Mammary epithelial cell (primary cell): ENCODE measurements at places on chromosomes 1 and 21. TPM values are rescaled to one million over a fixed set of nuclear protein-coding genes. Genes with fewer than 3 reads are reported as not detected.

Gene DAB1
- total RNA-seq = not detected in 2 replicates

Gene C1orf94
- not detected in 2 replicates for total RNA-seq

Gene NCAM2
- total RNA-seq = not detected in 2 replicates

Gene RNF207
- total RNA-seq = 26.5 TPM

Gene C1orf116
- 94.0 TPM for total RNA-seq

Gene LCE2C
- total RNA-seq = not detected

Gene NBPF6
- total RNA-seq = not detected in 2 replicates

Gene GBP5
- not detected for total RNA-seq

Gene SFN
- total RNA-seq = 1,135 TPM

Gene GJB3
- total RNA-seq = 24.8 TPM

Gene CRYZ
- total RNA-seq = 9.4 and 22.5 TPM in 2 replicates

Gene CD1C
- total RNA-seq = not detected in 2 replicates

Gene PAPPA2
- 14.9 and 32.5 TPM in 2 replicates for total RNA-seq

Gene PFKFB2
- total RNA-seq = 38.7 TPM

- peak; percentile 26 for DNase-seq
Measured at GRCh38 chr1:107782217-107782845, 182.6 kb downstream of the VAV3 start.

GRCh38 chr1:199394856-199395255, 632.7 kb upstream of the NR5A2 start:
- no peak for DNase-seq

DNA sequence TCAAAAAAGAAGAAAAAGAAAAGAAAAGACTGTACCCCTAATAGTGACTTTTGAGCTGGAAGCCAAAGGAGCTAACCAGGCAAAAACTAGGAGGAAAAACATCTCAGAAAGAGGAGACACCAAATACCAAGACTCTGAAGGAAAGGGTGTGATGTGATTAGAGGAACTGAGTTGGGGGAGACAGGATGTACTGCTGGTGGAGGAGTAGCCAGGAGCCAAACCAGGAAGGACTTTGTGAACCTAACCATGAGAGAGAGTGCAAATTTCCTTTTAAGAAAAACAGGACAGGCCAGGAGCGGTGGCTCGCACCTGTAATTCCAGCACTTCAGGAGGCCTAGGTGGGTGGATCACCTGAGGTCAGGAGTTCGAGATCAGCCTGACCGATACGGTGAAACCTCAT, 4.1 kb upstream of the RBP7 start:
- no peak for DNase-seq

DNA sequence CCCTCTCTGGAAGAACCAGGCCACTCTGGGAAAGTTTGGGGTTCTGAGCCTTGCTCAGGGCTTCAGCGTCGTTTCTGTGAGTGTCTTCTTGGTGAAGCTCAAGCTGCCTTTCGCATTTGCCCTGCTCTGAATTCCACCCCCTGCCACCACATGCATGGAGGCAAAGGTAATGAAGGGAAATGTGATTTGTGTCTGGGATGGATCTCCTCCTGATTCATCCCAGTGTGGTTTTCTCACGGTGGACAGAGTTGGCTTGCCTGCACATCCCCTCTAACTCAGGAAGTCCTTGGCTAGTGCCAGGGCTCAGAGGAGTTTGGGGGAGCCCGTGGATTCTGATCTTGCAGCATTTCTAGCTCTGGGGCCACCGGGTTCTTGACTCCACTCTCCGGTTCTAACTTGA, 173.6 kb upstream of the RAB4A start:
- no peak for DNase-seq

GRCh38 chr1:82323144-82323841, 522.6 kb downstream of the ADGRL2 start:
- no peak for DNase-seq

DNA sequence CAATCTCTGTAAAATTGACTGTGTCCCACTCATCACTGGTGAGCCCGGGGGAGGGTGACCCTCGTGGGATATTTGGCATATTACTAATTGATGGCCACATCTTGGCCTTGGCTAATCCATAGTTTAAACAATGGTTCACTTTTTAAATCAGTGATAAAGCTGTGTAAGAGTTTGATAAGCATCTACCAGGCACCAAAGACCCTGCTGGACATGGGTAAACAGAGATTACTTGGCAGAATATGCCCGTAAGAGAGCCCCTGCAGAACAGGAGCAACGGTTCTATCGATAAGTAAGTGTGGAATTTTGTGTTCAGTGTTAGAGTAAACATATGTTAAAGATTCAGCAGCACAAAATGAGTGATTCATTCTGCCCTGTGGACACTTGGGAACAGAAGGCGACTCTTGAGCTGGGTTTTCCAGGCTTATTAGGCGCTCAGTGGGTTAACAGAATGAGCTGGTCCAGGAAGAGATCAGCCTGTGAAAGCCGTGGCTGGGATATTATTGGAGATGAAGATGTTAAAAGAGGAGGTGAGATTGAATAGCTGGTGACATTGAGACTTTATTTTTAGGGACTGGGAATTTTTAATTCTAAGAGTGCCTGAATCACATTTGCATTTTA, 55.9 kb downstream of the CNST start:
- no peak for DNase-seq

- no peak for DNase-seq
Measured at GRCh38 chr21:45050345-45050796, 24.0 kb upstream of the ADARB1 start.

GRCh38 chr1:235013512-235013911, 115.1 kb downstream of the TOMM20 start:
- no peak for DNase-seq

GRCh38 chr1:217332431-217333065, 298.3 kb downstream of the GPATCH2 start:
- DNase-seq = no peak

- DNase-seq = no peak
Measured at GRCh38 chr1:184665360-184665759, 89.3 kb downstream of the EDEM3 start.

- DNase-seq = no peak
Measured at GRCh38 chr1:50615036-50615750, 191.9 kb upstream of the DMRTA2 start.

- peak; percentile 61 for DNase-seq
Measured at GRCh38 chr1:169711469-169712308, at the start of gene SELL. Gene SELL, minus strand, starts transcription at chr1:169711620. Its CDS starts 122 bp downstream, at chr1:169711498.

DNA sequence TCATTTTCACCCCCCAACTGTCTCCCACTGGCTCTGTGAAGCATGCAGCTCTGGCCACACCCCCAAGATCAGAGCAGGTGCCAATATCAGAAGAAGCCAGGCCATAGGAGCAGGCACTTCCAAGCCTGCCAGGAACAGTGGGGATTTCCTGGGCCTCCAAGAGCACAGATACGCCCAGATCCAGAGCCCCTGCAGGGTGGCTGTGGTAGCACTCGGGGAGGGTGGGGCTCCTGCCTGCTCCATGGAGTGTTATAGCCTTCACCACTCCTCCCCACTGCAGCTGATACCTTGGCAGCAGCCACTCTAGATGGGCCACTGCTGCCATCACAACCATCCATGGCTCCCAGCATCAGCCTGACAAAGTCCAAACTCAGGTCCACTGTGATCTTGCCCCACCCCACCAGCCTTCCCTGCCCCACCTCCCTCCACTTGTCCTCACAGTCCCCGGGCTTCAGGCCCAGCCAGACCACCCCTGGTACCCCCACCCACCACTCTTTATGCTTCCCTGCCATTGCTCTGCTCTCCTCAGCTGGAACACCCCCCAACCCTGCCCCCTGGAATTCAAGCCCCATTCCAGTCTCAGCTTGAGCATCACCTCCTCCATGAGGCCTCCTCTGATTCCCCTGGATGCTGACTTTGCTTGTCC, 448.3 kb downstream of the MATN1 start:
- no peak for DNase-seq

DNA sequence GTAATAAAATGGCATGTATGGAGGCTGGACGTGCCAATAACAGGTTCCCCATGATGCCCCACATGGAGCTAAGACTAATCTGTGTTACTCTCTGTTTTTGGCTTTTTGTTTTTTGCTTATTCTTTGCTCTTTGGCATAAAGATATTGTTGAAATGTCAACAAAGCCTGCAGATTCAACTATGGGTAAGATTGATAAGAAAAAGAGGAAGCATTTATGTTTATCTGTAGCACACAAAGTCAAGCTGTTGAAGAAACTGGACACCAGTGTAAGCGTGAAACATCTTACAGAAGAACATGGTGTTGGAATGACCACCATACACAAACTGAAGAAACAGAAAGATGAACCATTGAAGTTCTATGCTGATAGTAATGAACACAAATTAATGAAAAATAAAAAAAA, 402.7 kb downstream of the LTN1 start:
- no peak for DNase-seq

DNA sequence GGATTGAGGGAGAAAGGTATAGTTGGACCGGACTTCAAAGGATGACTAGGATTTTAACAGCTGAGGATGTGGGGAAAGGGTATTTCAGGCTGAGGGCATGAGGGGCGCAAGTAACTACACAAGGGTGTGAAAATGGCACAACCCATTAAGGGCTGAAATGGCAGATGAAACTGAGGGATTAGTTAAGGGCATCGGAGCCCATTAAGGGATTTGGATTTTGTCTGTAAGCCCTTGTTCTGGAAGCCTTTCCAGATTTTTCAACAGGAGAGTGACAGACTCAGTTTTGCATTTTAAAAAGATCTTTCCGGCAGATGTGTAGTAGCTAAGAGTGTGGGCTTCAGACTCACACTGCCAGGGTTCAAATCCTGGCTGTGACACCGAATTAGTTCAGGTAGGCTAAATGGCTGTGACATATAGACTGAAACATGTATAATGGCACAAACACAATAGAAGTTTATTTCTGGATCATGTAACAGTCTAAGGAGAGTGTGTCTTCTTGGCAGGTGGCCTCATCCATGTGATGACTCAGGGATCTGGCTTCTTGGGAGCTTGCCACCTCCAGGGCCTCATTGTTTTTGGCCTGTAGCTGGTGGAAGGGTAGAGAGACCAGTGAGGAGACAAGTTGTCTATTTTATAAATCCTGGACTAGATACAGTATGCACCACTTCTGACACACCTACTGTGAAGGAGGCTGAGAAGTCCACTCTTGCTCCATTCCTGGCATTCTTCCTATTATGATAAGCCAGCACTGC, 49.6 kb downstream of the UBE2T start:
- peak; percentile 82 for DNase-seq

- no peak for DNase-seq
Measured at GRCh38 chr1:204203206-204203767, 7.0 kb upstream of the KISS1 start.
